ENCODE measurements at places on chromosomes 13 and 19. TPM values are rescaled to one million over a fixed set of nuclear protein-coding genes. Genes with fewer than 3 reads are reported as not detected.
A peak's percentile ranks its signal among the peaks of the same experiment; 100 is the strongest.

DNA sequence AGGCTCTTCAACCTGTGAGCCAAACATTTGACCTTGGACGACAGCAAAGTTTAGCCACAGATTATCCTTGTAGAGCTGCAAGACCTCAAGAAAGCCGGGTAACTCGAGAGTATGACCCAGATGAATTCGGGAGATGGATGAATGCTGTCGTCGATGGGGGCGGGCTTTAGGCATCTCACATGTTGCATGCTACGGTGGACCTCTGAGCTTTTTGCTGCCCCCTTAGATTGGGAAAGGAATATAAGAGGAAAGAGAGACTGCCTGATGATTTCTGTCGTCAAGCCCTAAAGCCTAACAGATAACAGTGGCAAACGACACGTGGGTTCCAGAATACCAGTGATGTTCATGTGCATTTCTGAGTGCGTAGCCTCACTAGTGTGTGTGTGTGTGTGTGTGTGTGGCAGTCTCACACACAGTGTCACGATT lies 730 bp upstream of the ABCC4 start:
- H3K4me3 ChIP-seq: peak overlapping the region; percentile 79
- no peaks in the 10 kb centered on the region for H3K36me3 ChIP-seq
- no peak overlapping the region for H3K27ac ChIP-seq
- peaks cover 21% of the 10 kb centered on the region for H3K27me3 ChIP-seq
- 0 out of 2 replicates have a peak, but pooled peaks cover 5% of the 10 kb centered on the region for H3K4me1 ChIP-seq

The LGALS7 gene
- total RNA-seq: not detected

The NCR1 gene
- 0.78 TPM for total RNA-seq

The MTUS2 gene
- total RNA-seq: 0.38 TPM

The ZNF792 gene
- total RNA-seq: 8.8 TPM

DNA sequence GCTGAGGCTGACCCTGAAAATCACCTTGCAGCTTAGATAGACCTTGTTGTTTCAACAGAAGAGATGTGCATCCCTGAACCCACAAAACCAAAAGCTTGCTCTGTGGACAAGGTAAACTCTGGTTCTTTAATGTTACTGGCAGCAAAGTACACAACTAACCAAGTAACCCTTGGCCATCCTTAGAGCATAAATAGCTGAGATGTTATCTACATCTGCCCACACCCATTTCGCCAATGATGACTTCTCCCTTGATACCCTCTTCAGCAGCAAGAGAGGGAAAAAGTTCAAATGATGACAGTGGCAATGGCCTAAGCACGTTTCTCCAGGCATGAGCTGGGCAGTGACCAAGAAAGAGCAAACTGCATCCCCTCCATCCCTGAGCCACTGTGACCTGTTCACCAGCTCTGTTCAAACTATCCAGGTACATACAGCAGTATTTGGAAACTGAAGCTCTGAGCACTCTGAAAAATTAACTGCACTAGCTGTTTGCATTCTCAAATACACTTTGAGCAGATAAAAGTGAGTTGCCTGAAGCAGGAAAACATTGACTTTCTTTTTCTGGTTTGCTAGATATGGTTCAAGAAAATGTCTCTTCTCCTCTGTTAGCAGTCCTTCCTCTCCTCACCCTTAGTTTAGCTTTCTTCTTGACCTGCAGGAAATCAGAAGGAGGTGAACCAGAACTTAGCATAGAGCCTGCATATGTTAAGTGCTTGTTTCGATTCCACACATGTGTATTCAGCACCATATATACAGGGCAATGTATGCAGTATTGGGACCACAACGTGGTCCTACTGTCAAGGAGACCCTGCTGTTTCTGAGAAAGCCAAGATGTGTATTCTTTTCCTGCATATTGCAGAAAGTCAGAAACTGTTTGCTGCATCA lies 231.7 kb downstream of the FOXO1 start:
- no peaks in the 10 kb centered on the region for H3K36me3 ChIP-seq
- H3K4me1 ChIP-seq: no peaks in the 10 kb centered on the region
- no peak overlapping the region for H3K4me3 ChIP-seq
- no peaks in the 10 kb centered on the region for H3K27me3 ChIP-seq
- DNase-seq: no peak

The IRS2 gene
- 14.5 TPM for total RNA-seq

DNA sequence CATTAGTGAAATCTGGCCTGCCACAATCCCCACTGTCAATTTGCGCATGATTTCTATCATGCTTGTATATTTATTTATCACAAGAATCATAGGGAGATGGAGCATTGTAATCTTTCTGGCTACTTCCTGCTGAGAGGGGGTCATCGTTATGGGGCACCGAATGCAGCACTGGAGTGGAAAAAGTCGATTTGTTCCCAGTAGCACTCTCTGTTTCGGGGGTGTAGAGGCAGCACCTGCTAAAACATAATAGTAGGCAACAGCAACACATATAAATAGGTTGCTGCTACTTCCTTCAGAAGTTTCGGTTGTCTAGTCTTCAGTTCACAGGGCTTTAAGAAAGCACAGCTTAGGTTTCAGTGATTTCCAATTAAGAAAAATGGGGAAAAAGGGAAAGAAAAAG lies 23.4 kb upstream of the CEACAM21 start:
- no peak overlapping the region for H3K4me3 ChIP-seq
- no peaks in the 10 kb centered on the region for H3K36me3 ChIP-seq
- peaks cover 4% of the 10 kb centered on the region for H3K27me3 ChIP-seq
- no peak overlapping the region for H3K27ac ChIP-seq

The EML2 gene
- total RNA-seq: 28.9 TPM
